ENCODE measurements at places on chromosomes 5 and 9.

DNA sequence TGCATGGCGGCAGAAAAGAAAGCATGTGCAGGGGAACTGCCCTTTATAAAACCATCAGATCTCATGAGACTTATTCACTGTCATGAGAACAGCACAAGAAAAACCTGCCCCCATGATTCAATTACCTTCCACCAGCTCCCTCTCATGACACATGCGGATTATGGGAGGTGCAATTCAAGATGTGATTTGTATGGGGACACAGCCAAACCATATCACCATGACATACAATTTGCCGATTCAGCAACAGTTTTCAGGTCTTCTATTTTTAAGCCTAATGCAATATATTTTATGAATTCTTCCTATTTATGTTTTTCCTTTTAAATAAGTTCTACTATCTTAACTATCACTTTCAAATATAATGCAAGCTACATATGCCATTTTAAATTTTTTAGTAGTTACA is 90.8 kb upstream of the CCDC152 start:
- H3K4me3 ChIP-seq: no peak overlapping the region
- H3K27ac ChIP-seq: no peak overlapping the region
- H3K4me1 ChIP-seq: no peaks in the 10 kb centered on the region
- H3K27me3 ChIP-seq: no peaks in the 10 kb centered on the region
- H3K36me3 ChIP-seq: no peaks in the 10 kb centered on the region

GRCh38 chr9:16704116-16705110 is 166.1 kb downstream of the BNC2 start:
- H3K27ac ChIP-seq: peak overlapping the region; percentile 46
- H3K27me3 ChIP-seq: no peaks in the 10 kb centered on the region
- peak; percentile 53 for DNase-seq
- H3K36me3 ChIP-seq: no peaks in the 10 kb centered on the region
- H3K4me1 ChIP-seq: no peaks in the 10 kb centered on the region

DNA sequence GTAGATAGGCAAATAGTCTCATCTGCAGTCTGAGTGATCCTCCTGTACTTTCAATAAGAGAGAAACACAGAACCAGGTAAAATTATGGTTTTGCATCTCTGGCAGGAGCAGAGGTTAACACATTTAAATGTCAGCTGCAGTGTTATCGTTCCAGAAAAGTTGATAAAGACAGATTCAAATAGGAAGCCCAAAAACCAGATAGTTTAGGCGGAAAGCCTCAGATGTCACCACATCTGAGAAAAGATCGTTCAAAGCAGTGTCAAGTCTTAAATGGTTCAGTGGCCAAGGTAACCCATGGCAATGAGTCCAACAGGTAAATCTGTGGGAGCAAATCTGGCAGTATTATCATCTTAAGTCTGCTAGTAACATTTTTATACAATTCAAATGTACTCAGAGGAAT is 542.1 kb upstream of the MEF2C start:
- no peaks in the 10 kb centered on the region for H3K27me3 ChIP-seq
- no peaks in the 10 kb centered on the region for H3K36me3 ChIP-seq
- H3K4me3 ChIP-seq: no peak overlapping the region
- H3K4me1 ChIP-seq: no peaks in the 10 kb centered on the region

DNA sequence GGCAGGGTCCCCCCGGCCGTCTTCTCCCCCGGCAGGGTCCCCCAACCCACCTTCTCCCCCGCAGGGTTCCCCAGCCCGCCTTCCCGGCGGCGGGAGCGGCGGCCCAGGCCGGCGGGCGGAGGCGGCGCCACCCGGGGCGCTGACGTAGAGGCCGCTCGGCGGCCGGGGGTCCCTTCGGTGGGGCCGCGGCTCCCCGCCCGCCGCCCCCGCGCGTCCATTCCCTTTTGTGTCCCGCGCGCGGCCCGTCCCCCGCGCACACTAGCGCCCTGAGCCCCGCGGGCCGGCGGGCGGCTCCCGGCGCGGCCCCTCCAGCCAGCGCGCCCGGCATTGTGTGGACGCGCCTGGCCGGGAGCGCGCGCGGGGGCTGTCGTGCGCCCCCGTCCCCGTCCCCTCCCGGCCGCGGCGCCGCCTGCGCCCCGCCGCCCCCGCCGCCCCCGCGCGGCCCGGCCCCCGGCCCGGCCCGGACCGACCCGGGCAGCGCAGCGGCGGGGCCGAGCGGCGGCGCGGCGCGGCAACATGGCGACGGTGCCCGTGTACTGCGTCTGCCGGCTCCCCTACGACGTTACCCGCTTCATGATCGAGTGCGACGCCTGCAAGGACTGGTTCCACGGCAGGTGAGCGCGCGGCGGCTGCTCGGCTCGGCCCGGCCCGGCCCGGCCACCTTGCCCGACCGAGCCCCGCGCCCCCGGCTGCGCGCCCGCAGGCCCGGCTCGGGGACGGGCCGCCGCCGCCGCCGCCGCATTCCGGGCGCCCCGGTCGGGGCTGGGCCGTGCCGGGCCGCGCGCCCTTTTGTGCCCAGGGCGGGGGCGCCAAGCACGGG is at the start of gene PHF2:
Gene PHF2 (plus strand): TSS at position 327 of the 820 bp plus-strand sequence. CDS start 190 bp downstream, at position 517.
- H3K36me3 ChIP-seq: no peaks in the 10 kb centered on the region
- no peaks in the 10 kb centered on the region for H3K27me3 ChIP-seq
- peak; percentile 20 for DNase-seq
- H3K4me3 ChIP-seq: peak within 1 kb of the TSS; percentile 74
- H3K27ac ChIP-seq: peak within 1 kb of the TSS; percentile 93

GRCh38 chr5:124599028-124599973 is 147.1 kb downstream of the ZNF608 start:
- peak; percentile 21 for DNase-seq
- no peaks in the 10 kb centered on the region for H3K36me3 ChIP-seq
- H3K27ac ChIP-seq: no peak overlapping the region
- peaks cover 6% of the 10 kb centered on the region for H3K4me1 ChIP-seq

Measured in testis (tissue), 5 donors.